CD8-positive, alpha-beta memory T cell (primary cell): ENCODE measurements at places on chromosomes 3 and 15. TPM values are rescaled to one million over a fixed set of nuclear protein-coding genes. Genes with fewer than 3 reads are reported as not detected.

Gene ACTC1
- not detected for total RNA-seq

DNA sequence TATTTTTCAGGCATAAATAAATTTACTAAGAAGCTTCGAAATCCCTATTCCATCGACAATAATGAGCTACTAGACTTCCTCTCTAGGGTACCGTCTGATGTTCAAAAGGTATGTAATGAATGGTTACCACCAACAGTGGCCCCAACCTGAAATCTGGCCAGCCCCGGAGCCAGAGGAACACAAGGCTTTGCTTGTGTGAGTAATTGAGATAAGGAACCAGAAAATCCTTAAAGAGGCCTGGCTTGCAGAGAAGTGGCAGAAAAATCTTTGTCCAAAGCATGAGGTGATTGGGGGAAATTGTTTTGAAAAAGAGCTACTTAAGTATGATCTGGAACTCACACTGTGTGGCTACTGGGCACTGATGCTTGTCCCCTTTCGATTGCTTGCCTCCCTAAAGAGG is 245.3 kb downstream of the MCTP2 start:
- no peak for DNase-seq

- no peak for DNase-seq
These were observed 10.2 kb downstream of the ZIC4 start for GRCh38 chr3:147395899-147396711.

DNA sequence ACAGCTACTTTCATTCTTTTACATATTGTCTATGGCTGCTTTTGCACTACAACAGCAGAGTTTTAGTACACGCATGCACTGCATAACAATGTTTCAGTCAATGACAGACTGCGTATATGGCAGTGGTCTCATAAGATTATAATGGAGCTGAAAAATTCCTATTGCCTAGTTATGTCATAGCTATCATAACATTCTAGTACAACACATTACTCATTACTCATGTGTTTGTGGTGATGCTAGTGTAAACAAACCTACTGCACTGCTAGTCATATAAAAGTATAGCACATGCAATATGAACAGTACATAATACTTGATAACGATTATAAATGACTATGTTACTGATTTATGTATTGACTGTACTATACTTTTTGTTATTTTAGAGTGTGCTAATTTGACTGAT is 47.9 kb downstream of the QTRT2 start:
- no peak for DNase-seq

Gene CIB2
- 2.3 TPM for total RNA-seq

DNA sequence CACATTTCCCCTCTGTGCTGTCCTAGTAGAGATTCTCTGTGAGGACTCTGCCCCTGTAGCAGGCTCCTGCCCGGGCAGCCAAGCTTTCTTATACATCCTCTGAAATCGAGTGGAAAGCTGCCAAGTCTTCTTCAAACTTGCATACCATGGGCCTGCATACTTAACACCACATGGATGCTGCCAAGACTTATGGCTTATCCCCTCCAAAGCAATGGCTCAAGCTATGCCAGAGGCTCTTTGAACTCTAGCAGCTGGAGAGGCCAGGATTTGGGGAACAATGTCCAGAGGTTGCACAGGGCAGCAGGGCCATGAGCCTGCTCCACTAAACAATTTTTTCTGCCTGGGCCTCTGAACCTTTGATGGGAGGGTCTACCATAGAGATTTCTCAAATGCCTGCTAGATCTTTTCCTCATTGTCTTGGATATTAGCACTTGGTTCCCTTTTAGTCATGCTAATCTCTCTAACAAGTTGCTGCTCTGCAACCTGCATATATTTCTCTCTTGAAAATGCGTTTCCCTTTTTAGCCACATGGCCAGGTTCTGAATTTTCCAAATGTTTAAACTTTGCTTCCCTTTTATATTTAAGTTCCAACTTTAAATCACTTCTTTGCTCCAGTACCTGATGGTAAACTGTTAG is 6.1 kb upstream of the PLSCR4 start:
- no peak for DNase-seq
